ENCODE measurements at places on chromosomes 6 and 20.

- DNase-seq, result no peak
Measured at GRCh38 chr6:166796610-166797009, 159.7 kb downstream of the RNASET2 start.

DNA sequence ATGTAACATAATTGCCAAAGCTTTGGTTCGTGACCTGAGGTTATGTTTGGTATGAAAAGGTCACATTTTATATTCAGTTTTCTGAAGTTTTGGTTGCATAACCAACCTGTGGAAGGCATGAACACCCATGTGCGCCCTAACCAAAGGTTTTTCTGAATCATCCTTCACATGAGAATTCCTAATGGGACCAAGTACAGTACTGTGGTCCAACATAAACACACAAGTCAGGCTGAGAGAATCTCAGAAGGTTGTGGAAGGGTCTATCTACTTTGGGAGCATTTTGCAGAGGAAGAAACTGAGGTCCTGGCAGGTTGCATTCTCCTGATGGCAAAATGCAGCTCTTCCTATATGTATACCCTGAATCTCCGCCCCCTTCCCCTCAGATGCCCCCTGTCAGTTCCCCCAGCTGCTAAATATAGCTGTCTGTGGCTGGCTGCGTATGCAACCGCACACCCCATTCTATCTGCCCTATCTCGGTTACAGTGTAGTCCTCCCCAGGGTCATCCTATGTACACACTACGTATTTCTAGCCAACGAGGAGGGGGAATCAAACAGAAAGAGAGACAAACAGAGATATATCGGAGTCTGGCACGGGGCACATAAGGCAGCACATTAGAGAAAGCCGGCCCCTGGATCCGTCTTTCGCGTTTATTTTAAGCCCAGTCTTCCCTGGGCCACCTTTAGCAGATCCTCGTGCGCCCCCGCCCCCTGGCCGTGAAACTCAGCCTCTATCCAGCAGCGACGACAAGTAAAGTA lies 547 bp upstream of the ESR1 start:
- no peak for DNase-seq

DNA sequence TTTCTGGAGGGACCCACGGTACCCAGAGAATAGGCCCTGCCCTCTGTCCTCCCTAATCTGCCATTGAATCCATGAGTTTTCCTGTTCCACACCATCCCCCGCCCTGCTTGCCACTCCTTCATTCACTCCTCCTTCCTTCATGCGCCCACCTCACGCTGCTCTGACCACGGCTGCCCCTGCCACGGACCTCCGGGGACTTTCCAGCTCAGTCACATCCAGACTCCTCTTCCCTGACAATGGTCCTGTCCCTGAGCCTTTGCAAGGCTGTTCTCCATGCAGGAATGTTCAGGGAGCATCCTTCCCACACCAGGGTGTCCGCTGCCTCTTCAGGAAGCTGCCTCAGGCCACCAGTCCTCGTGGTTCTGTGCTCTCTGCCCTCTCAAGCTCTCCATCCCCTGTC lies 25.9 kb downstream of the GLP1R start:
- no peak for DNase-seq

DNA sequence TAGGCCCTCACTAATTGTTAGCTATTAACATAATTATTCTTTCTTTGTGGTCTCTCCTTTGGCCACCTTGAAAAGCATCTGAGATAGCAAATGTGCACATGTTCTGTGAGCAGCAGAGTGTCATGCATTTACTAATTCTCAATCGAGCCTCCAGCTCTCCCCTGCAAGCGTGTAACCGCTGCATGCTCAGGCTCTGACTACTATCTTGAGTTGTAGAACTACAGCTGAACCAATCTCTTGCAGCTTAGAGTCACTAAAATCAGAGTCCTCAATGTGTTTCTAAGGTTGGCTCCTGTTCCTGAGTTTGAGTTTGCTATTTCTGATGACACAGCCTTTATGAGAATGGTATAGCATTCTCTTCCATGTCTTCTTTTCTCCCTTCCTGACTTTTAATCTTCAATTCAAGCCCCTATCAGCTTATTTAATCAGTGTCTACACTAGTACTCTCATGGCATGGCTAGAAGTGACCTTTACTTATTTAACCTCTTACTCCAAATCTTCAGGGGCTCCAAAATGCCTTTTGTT lies 65.5 kb downstream of the PPP1R3G start:
- no peak for DNase-seq

- no peak for DNase-seq
Measured at GRCh38 chr6:115442323-115442722, 618.4 kb downstream of the FRK start.

DNA sequence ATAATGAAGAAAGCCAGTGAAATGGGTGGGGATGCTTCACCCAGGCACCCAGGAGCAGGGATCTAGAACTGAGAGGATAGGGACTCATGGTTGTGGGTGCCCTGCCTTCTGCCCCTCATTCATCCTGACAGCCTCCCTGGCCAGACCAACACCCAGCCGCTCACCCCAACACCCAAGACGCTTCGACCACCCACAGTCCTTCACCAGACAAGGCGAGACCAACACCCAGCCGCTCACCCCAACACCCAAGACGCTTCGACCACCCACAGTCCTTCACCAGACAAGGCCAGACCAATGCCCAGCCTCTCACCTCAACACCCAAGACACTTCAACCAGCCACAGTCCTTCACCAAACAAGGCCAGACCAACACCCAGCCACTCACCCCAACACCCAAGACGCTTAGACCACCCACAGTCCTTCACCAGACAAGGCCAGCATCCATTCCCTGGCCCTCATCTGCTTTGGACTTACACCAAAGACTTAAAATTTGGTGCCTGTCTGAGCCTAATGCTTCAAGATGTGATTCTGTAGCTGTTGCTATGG lies 131.5 kb downstream of the ANKRD60 start:
- no peak for DNase-seq

DNA sequence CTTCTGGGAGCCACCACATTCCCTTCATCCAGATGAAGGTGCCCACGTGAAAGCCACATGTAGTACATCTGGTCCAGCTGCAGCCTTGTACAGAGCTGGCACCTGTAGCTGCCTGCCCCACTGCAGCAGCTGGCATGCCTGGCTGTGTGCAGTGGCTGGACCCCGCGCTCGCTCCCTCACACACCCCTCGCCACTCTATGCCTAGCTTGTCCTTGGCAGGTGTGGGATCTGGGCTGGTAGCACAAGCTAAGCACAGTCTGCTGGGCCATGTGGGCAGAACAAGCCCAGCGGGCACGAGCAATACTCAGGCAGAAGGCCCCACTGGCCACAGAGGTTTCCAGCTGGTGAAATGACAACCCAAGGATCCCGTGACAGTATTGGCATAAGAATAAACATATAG lies 199.4 kb upstream of the PRND start:
- DNase-seq, result no peak

GRCh38 chr20:57567471-57568079 lies 6.7 kb downstream of the PCK1 start:
- no peak for DNase-seq

DNA sequence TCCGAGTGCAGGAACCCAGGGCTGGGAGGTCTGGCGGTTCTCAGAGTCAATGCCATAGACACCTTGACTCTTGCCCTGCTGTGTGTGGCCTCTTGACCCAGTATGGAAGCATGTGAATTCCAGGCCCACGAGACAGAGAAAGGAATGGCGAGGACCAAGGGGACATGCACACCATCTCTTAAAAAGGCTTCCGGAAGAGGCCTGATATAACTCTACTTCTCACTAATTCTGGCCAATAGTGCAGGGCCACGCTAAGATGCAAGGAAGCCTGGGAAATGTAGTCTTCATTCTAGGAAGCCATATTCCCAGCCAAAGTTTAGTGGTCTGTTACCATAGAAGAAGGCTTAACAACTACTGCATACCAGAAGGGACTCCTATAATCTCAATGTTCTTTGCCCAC lies 177.0 kb upstream of the KCNG1 start:
- no peak for DNase-seq

DNA sequence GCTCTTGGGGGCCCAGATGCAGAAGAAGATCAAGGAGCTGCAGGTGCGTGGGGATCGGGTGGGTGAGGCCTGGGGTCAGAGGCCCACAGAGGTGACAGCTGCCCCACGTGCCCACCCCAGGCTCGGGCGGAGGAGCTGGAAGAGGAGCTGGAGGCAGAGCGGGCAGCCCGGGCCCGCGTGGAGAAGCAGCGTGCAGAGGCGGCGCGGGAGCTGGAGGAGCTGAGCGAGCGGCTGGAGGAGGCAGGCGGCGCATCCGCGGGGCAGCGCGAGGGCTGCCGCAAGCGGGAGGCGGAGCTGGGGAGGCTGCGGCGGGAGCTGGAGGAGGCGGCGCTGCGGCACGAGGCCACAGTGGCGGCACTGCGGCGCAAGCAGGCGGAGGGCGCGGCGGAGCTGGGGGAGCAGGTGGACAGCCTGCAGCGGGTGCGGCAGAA lies 41.5 kb downstream of the MYH7B start:
- DNase-seq, result no peak

All from urinary bladder (tissue), 4 donors.